Hepatocyte (in vitro differentiated cells): ENCODE measurements at places on chromosomes 12 and 14. TPM values are rescaled to one million over a fixed set of nuclear protein-coding genes. Genes with fewer than 3 reads are reported as not detected.

- DNase-seq = peak; percentile 30
These were observed 109.3 kb upstream of the MYF6 start for GRCh38 chr12:80598004-80598606.

DNA sequence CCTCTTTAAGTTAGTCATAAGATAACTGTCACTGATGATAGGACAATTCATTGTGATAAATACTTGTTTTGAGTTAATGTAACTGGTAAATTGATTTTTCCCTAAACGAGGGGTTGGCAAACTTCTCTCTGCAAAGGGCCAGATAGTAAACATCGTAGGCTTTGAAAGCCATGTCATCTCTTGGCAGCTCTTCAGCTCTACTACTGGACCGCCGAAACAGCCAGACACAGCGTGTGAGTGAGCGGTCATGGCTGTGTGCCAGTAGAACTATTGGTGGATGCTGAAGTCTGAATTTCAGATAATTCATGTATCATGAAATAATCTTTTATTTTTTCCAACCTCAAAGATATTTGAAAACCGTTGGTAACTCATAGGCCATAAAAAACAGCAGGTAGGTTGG, 9.9 kb downstream of the PIWIL1 start:
- DNase-seq = no peak

- no peak for DNase-seq
These were observed 66.6 kb downstream of the DAAM1 start for GRCh38 chr14:59254911-59255545.

Gene CFAP54
- total RNA-seq = 0.20 and 0.67 TPM in 2 replicates

GRCh38 chr12:96198965-96199364, 4.8 kb downstream of the ELK3 start:
- no peak for DNase-seq

Gene HOXC6
- 2.6 and 4.5 TPM in 2 replicates for total RNA-seq

DNA sequence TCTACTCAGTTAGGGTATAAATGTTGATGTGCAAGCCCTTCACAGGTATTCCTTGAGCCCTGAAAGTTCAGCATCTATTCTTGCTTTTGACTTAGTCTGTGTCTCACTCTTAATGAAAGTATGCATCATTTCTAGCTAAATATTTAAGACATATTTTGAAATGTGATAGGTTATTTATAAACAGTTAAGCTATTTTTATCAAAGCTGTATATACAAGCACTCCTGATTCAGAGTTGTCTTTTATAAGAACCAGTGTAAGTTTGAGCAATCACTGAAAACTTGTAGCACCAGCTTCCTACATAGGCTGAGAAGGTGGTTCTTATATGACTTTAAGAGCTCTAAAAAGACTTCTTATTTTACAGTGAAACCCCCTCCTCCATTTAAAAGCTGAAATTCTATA, 98.6 kb downstream of the MYF5 start:
- DNase-seq = no peak

DNA sequence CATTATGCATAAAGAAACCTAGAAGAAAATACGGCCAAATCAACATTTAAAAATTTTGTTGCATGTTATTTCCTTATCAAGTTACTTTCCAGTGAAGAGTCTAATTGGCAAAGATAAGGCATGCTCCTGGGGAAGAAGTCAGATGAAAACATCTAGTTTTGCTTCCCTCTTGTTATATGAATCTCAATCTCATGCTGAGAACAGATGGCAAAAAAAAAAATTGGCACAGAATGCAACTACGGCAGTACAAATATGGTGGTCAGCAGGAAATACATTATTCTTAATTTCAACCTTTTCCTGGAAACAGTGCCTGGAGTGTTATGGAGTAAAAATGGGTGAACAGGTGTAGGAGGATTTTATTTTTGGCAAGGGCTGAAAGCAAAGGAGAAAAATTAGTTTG, 32.8 kb downstream of the HECTD4 start:
- DNase-seq = no peak

Gene SYNJ2BP
- total RNA-seq = 37.2 and 38.6 TPM in 2 replicates

Gene TMTC1
- 13.1 and 14.0 TPM in 2 replicates for total RNA-seq

DNA sequence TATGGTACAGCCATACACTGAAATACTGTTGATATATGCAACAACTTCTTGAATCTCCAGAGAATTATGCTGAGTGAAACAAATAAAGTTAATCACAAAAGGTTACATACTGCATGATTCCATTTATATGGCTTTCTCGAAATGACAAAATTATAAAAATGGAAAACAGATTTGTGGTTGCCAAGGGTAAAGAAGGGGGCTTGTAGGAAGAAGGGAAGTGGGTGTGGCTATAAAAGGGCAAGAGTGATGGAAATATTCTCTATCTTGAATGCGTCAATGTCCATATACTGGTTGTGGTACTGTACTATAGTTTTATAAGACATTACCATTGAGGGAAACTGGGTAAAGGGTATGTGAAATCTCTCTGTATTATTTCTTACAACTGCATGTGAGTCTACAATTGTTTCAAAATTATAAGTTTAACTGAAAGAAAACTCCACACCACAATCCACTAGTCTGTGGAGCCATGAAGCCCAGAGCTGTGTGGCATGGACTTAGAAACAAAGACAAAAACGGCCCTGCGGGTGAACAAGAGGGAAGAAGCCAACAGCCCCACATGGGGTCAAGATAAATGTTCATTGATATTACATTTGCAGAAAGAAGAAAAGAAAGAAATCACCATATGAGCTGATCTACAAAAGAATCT, 18.3 kb upstream of the TSPAN11 start:
- no peak for DNase-seq

DNA sequence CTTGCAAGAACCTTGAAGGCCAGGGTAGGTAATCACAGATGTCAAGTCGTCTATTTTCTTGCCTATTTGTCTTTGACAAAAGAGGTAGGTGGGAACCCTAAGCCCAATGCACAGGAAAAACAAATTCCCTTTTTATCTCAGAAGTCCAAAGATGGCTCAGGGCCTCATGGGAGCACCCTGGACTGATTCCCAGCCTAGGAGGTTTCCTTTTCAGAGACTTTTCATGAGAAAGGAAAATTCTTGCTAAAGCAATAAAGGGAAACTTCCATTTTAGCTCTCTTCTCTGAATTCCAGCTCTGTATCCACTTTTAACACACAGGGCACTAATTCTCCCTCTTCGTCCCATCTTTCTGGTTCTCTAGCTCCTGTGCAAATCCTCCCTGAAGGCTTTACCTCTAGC, 1.2 kb downstream of the ZNF641 start:
- no peak for DNase-seq

DNA sequence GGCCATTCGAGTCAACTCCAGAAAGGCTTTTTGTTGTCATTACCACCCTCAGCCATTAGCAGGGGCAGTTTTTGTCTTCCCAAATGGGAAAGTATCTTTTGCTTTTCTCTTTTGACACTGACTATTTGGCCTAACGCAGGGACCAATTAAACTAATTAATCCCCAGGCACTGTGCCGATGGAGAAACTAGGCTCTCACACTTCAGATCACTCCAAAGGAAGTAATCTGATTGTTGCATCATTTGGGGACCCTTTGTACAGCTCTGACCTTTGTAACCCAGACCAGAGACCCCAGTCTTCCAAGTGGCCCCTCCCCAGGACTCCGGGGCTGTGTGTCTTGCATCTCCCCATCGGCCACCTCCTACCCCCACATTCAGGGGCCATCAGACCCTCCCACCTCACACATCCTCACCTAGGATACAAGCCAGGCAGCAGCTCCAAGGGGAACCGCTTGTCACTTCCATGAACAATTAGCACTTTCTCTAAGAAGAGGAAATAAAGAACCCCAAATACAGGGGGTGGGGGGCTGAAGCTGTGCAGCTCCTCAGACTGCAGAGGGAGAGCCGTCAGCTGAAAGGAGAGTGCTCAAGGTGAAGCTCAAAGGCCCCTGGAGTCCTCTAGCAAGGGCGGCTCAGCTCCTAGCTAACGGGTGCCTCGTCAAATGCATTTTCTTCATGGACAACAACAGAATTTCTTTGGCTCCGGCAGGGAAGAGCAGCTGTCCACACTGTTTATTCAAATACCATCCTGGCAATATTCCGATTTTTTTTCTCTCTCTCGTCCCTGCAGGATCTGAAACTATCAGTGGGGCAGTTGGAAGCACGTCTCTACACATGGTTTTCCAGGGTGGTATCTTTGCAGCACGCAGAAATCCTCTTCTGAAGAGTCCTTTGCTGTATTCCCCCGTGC, 64.3 kb upstream of the DIO3 start:
- no peak for DNase-seq

Gene RND1
- total RNA-seq = 25.8 and 39.1 TPM in 2 replicates

DNA sequence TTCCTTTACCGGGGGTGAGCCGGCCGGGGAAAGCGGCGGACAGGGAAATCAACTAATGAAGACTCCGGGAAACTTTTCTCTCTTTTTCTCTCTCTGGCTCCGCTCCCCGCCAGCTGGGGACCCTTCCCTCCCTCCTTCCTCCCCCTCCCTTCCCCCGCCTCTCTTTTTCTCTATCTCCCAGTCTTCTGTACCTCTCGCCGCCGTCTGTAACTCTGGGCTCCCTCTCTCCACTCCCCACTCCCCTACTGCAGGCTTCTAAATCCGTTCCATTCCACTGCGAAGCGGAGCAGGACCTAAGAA, 6.9 kb upstream of the HOXC11 start:
- DNase-seq = no peak

DNA sequence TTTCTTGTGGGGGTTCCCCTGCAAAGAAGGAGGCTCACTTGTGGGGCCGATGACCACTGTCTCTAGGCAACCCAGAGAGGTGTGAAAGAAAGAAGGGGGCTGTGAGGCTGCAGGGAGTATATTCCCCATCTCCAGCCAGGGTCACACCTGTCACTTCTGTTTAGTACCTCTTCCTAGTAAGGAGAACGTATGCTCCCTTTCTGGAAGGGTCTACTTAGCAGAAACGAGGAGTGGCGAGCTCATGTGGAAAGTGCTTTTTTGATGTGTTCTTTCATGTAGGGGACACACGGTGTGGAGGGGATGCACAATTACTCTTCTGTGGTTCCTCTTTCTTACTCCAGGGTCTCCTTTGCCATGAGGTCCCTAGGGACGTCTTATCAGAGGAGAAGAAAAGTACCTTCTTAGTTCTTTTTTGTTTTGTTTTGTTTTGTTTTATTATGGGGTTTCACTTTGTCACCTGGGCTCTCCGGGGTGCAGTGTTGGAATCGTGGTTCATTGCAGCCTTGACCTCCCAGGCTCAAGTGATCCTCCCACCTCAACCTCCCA, 58.3 kb downstream of the PRKCH start:
- no peak for DNase-seq

DNA sequence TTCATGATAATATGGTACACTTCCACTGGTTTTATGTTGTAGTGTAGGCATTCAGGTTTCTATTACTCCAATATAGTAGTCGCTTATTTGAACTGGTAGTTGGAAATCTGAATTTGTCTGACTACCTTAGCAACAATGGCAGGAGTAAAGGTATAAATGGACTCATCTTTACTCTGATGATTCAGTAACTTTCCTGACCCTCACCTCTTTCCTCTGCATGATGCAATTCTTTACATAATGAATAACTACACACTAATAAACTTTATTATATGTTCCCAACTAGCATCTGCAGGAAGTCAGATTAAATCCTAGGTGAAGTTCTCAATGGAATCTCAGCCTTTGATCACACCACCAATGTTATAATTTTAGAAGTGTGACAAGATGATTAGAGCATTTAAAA, 70.5 kb upstream of the ATP2B1 start:
- DNase-seq = no peak

DNA sequence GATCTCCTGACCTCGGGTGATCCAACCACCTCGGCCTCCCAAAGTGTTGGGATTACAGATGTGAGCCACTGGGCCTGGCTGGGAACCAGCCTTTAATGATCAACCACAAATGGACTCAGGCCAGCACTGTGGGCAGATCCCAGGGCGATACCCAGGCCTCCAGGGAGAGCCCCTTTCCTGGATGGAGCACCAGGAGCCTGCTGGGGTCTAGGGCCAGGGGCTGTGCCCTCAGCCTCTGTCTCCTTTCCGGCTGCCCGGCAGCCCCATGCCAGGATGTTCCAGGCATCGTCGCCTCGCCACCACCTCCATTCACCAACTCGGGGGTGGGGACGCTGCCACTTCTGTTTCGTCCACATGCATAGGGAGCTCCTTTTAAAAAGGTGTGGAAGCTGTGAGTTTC, 2.3 kb downstream of the ADGRD1 start:
- DNase-seq = no peak

Gene LMNTD1
- 0.87 TPM in 1 of 2 replicates, not detected in the other for total RNA-seq

GRCh38 chr14:91412939-91413338, 4.7 kb downstream of the CCDC88C start:
- no peak for DNase-seq

GRCh38 chr12:131121705-131122405, 168.1 kb downstream of the ADGRD1 start:
- no peak for DNase-seq

DNA sequence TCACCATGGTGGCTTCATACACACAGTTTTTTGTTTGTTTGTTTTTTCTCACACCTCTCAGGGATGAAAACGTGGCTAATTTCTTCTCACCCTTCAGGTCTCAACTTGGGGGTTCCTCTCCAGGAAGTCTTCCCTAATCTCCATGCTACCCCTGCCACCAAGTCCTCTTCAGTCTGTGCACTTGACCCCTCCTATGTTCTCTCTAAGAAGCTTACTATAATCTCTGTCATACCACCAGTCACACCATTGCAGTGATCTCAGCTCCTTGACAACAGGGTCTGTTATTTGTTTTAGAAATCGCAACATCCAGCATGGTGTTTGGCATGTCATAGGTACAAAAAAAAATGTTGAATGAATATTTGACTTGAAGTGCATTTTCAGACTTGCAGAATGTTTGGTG, 83.4 kb downstream of the PRORP start:
- DNase-seq = no peak

- no peak for DNase-seq
These were observed 2.2 kb downstream of the SLC38A2 start for GRCh38 chr12:46370380-46370734.

GRCh38 chr12:93624595-93625294, 52.3 kb downstream of the SOCS2 start:
- DNase-seq = peak; percentile 46

DNA sequence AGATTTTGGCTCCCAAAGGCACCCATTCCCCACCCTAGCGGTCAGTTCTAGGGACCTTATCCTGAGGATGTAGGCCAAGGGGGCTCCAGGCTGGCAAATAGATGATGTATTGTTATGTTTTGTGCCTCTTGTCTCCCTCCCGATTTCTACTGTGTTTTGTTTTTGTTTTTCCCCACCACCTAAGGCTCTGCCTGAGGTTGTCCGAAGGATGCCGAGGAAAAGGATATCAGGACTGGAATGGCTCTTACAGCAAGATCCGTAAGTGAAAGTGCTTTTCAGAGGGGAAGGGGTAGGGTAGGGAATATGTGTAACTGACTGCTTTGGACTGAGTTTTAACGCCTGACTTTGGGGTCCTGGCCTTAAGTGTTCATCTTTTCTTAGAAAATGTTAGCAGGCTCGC, 6.6 kb downstream of the FOXG1 start:
- DNase-seq = no peak

Gene NOPCHAP1
- total RNA-seq = 2.4 and 2.8 TPM in 2 replicates

GRCh38 chr12:108605690-108606406, 8.0 kb upstream of the TMEM119 start:
- no peak for DNase-seq

- DNase-seq = no peak
These were observed 4.9 kb downstream of the AACS start for GRCh38 chr12:125070112-125070511.
